ENCODE measurements at places on chromosomes 4 and X.

- DNase-seq, result no peak
These were observed 12.8 kb upstream of the ELOVL6 start for GRCh38 chr4:110211007-110211769.

GRCh38 chr4:140856621-140857062, 100.5 kb upstream of the TBC1D9 start:
- peak; percentile 20 for DNase-seq

GRCh38 chr4:100356172-100356571, 161.7 kb downstream of the EMCN start:
- no peak for DNase-seq

DNA sequence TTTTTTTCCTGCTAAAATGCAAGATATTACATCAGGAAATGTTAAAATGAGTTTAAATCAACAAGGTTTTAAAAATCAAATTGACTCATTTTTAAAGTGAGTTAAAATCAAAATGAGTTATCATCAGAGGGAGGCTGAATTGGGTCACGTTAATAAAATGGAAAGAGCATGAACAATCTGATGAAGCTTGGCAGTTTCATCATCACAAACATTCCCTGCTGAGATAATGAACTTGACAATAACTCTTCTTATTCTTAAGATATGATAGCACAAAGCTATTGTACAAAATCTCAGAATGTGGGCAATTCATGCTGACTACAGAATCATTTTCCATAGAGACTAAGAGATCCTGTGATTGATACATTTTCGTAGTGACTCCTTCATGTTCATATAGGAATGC, 1086.7 kb downstream of the STIM2 start:
- no peak for DNase-seq

- DNase-seq, result no peak
These were observed 3.2 kb downstream of the CXorf65 start for GRCh38 chrX:71103110-71103983.

DNA sequence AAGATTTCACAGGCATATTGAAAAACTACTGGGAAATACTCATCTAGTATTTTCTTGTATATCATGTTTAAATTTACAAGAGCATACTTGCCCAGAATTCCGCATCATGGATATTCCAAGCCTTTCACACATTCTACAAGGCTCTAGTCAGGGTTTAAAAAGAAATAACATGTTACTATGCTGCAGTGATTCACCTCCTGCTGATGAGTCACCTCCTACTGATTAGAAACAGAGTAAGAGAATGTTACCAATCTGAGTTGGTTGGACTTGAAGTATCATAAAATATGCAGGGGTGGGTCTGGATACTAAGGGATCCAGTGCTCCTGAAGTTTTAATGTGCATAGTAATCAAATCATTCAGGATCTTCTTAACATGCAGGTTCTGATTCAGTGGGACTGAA, 192.0 kb upstream of the ANK2 start:
- no peak for DNase-seq

Data from ovary (tissue), 10 donors.